HuH-7.5 (cell line): ENCODE measurements at places on chromosomes 11 and 22.

DNA sequence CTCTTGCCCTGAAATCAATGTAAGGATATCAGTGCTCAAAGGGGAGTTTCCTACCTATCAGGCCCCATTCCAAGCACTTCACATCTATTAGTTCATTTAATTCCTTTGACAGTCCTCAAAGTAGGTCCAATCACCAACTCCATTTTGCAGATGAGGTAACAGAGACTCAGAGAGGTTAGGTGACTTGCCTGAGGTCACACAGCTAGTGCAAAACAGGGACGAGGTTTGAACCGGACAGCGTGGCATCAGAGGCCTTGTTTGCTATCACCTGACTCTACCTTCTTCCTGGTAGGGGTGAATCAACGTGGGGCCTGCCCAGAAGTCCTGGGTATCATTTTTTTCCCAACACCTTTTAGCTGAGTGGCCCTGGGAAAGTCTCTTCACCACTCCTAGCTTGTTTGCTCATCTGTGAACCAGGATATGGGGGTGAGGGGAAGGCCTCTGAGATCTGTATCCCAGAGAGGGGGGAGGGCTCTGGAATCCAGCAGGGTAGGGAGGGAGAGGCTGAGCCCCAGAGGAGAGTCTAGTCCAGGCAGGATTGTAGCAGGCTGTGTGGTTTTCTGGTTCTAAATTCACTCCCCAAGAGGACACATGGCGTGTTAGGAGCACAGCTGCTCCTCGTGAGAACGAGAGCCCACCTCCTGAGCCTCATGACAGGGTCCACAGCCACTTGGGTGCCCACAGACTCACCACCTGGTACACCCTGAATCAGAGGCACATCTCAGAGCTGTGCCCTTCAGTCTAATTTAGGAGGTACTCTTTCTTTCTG is 174.7 kb downstream of the MN1 start:
- DNase-seq = no peak

DNA sequence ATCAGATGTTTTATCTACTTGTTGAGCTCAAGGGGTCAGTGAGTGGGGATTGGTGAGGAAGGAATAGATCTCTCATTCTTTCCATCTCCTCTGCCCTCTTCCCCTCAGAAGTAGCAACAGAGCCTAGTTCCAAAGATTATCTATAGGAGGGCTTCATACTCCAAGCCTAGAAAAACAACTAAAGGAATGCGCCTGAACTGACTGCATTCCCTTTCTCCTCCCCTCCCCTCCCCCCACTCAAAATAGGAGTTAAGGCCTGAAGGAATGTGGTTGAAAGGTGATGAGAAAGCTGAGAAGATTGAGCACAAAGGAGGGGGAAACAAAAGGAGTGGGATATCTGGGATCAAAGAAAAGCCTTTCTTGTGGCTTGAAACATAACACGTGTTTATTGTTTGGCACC is 10.5 kb downstream of the EMSY start:
- no peak for DNase-seq

DNA sequence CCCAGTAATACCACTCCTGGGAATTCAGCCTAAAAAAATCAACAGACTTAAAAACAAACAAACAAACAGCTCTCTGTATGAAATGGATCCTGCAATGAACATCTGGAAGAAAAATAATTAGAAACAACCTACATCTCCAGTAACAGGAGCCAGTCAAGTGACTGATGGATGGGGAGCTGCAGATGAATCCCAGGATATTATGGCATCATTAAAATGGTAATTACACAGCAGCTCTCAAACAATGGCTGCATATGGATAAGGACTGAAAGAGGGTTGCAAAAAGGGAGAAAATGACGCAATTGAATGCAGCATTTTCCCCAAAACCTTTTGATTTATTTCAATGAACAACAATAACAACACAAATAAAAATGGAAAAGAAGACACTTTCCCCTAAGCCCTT is 4.1 kb downstream of the NPTXR start:
- DNase-seq = no peak

DNA sequence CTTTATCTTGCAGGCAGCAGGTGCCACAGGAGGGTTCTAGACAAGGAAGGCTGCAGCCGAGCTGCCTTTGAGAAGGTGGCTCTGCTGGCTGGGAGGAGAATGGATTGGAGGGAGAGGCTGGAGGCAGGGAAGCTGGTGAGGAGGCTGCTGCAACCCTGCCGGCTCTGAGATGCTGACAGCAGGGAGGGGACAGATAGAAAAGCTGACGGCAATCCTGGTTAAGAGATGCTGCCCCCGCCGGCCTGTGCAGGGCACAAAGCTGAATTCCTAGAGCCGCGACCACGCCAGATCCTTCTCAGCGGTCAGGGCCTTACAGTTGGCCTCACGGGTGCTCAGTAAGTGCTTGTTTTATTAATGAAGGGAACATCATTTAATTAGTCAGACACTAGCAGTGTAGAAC is 105.4 kb downstream of the CACNA1I start:
- DNase-seq = no peak

GRCh38 chr22:39092111-39092862 is 4.8 kb upstream of the APOBEC3H start:
- DNase-seq = no peak

- DNase-seq = no peak
Measured at GRCh38 chr11:78540256-78540655, 34.4 kb downstream of the NARS2 start.

DNA sequence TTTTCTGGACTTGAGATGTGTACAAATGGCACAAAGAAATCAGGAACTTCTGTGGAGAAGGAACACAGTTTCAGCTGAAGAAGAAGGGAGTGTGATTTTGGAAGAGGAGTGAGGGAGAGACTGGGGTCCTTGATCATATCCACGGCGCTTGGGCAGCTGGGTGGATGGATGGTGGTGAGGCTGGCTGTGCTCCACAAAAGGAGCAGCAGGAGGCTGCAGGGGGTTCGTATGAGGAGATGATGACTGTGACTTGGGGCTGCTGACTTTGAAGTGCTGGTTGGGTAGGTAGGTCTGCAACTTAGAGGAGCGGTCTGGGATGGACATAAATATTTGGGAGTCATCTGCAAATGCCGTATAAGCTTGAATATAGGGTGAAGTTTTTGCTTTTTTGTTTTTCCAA is 1.3 kb upstream of the DCHS1 start:
- no peak for DNase-seq

DNA sequence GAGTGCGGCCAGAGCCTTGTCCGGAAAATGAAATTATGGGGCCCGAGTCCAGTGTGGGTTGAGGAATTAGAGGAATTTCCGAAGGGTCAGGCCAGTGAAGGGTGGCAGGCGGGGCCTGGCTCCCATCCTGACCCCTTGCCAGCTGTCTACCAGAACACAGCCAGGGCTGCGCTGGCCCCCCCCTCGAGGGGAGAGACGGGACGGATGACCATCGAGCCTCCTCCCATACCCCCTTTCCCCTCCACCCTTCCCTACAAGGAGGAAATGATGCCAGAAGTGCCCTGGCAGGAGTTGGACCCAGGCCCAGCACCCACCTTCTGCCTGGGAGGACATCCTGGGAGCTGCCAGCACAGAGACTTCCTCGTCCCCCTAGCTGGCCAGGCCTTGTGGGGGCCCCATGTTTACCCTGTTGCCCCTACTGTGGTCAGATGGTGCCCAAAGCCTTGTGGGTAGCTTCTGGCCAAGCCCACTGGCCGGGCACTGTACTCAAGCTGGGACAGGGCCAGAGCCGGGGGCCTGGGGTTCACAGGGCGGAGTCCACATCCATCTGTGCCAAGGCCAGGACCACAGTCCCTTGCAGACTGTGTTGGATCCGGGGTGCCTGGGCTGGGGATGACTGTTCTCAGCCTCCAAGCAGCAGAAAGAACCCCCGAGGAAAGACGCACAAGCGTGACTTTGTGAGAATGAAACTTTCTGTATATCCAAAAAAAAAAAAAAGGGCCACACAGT is 20.8 kb downstream of the ARVCF start:
- no peak for DNase-seq

- DNase-seq = no peak
Measured at GRCh38 chr22:44385781-44386180, 73.0 kb upstream of the SHISAL1 start.

GRCh38 chr11:73258104-73259035 is 13.8 kb upstream of the P2RY6 start:
- DNase-seq = no peak

DNA sequence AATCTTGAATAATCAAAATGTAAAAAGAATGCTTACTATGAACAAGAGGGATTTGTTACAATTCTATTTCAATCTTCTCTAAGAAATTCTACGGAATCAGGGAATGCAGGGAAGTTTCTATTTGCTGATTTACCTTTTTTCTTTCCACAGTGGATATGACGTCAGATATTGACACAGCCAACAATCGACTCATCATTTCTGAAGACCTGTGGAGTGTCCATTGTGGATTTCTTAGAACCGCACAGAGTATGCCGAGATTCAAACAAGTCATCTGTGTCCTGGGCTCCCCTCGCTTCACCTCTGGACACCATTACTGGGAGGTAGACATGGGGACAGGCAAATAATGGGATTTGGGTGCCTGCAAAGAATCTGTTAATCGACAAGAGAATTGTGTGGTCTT is 4.1 kb upstream of the RFPL1 start:
- no peak for DNase-seq

- no peak for DNase-seq
Measured at GRCh38 chr11:11291041-11292015, 61.7 kb downstream of the CSNK2A3 start.

- DNase-seq = no peak
Measured at GRCh38 chr11:85709941-85710702, 24.1 kb upstream of the CCDC89 start.

- no peak for DNase-seq
Measured at GRCh38 chr22:43528601-43529360, 117.0 kb downstream of the MPPED1 start.
